ENCODE measurements at places on chromosomes 1 and 21. TPM values are rescaled to one million over a fixed set of nuclear protein-coding genes. Genes with fewer than 3 reads are reported as not detected.

- no peak for DNase-seq
Observed at GRCh38 chr1:175548774-175549173, 194.6 kb downstream of the TNR start.

DNA sequence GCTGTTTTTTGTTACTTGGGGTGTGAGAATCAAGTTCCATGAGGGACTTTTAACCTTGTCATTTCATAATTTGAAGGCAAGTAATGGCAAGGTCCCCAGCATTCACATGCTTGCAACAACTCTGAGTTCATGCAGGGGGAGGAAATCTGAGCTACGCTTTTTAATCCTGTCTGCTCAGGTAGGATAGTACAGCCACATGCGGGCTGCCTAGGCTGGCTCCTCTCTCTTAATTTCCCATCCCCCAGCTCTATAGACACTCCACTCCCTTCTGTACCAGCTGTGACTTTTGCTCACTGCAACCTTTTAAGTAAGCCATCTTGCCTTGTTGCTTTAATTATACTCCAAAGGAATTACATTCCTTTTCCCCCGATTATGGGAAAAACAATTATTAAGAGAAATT lies 30.1 kb downstream of the PTGFR start:
- no peak for DNase-seq

Gene PAQR6
- total RNA-seq, result 0.32 TPM

Gene CPTP
- 29.4 TPM for total RNA-seq

All from SJSA1 (cell line).